ENCODE measurements at places on chromosomes 3 and 15. TPM values are rescaled to one million over a fixed set of nuclear protein-coding genes. Genes with fewer than 3 reads are reported as not detected.
A peak's percentile ranks its signal among the peaks of the same experiment; 100 is the strongest.

DNA sequence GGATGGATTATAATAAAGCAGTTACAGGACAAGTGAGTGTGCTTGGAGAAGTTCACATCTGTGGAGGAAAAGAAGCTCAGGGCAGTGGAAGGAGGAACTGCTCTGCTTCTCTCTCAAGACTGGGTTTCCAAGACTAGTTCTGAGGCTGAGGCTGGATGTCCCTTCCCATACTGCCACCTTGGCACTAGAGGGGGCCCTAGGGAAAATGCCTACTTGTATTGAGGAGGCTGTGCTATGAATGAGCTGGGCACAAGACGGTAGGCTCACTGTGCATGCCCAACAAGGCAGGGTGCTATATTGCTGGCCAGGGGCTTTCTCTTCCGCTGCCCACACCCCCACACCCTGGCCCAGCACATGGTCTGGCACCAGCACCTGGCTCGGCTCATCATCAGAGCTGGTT is 65.2 kb downstream of the SLCO2A1 start:
- no peak overlapping the region for H3K4me3 ChIP-seq
- H3K27me3 ChIP-seq = no peaks in the 10 kb centered on the region
- DNase-seq = no peak
- H3K36me3 ChIP-seq = no peaks in the 10 kb centered on the region
- H3K27ac ChIP-seq = no peak overlapping the region
- H3K4me1 ChIP-seq = peaks cover 7% of the 10 kb centered on the region

DNA sequence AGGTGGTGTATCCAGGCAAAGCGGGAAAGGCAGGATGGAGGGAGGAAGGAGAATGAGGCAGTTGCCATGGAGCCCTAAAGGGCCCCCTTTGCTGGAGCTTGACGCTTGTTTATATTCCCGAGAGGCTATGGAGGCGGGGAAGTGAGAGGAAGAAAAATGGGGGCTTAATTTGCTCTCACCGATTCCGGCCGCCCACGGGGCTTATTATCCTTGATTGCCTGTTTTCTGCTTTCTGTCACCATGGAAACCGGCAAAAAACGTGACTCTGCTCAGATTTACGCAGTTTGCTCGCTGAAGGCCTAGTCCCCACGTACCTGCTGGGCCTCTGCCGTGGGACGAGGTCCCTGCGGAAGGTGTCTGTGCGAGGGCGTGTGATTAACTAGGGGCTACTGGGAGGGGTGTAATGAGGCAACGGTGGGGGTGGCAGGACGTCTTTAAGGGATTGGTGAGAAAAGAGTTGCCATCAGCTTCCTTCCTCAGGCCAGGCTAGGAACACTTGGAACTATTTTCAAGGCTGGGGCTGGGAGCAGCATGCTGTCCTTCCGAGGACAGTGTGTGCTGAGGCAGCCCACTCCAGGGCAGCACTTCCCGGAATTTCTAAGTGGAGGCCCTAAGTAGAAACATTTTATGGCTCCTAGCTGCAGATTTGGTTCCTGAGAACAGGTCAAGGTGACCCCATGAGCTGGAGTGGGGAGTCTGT is 110.8 kb upstream of the NDN start:
- H3K4me1 ChIP-seq = no peaks in the 10 kb centered on the region
- no peaks in the 10 kb centered on the region for H3K36me3 ChIP-seq
- no peaks in the 10 kb centered on the region for H3K27me3 ChIP-seq
- no peak overlapping the region for H3K27ac ChIP-seq

GRCh38 chr15:62021991-62022600 is 38.2 kb downstream of the VPS13C start:
- H3K4me1 ChIP-seq = no peaks in the 10 kb centered on the region
- H3K36me3 ChIP-seq = peaks cover 12% of the 10 kb centered on the region
- no peak overlapping the region for H3K4me3 ChIP-seq
- DNase-seq = peak; percentile 18
- H3K27ac ChIP-seq = no peak overlapping the region

- H3K27ac ChIP-seq = no peak overlapping the region
- no peak overlapping the region for H3K4me3 ChIP-seq
- no peaks in the 10 kb centered on the region for H3K36me3 ChIP-seq
- H3K27me3 ChIP-seq = no peaks in the 10 kb centered on the region
- H3K4me1 ChIP-seq = no peaks in the 10 kb centered on the region
These were observed 181.3 kb downstream of the ECT2 start for GRCh38 chr3:172931746-172932285.

DNA sequence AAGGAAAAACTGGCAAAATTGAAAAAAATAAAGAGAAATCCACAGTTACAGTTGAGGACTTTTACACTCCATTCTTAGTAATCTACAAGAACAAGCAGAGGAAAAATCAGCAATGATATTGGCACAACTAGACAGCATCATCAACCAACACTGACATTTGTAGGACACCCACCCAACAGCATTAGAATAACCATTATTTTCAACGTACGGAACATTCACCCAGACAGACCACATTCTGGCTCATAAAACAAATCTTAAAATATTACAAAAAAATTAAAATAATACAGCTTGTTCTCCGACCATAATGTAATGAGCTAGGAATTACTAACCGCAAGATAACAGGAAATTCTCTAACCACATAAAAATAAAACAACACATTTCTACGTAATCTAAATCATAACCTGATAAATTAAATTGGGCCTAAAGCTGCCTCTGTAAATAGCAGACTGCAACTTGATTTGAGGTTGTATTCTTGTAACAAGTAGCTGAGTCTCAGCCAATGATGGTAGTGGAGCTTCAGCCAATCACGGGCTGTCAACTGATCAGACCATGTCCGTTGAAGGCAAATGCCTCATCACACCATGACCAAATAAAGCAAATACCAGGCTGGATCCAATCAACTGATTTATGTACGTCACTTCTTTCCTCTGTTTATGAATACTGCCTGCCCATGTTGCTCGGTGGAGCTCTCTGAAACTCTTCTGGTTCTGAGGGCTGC is 9.2 kb downstream of the PLSCR4 start:
- no peaks in the 10 kb centered on the region for H3K4me1 ChIP-seq
- H3K27ac ChIP-seq = no peak overlapping the region
- H3K4me3 ChIP-seq = no peak overlapping the region
- no peaks in the 10 kb centered on the region for H3K36me3 ChIP-seq
- H3K27me3 ChIP-seq = no peaks in the 10 kb centered on the region

DNA sequence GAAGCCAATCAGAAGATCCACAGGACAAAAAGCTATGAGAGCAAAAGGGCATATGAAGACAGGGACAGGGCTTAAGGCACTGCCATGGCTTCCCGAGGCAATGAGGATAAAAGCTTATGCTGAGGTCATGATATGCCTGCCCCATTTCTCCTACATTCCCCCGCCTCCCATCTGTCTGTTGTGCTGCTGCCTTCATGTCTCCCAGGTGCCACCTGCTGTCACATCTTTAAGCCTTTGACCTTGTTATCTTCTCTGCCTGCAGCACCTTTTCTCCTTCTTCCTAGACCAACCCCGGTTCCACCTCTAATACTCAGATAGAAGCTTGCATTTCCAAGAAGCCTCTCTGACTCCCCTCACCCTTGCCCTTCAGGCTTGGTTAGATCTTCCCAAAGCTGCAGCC is 213.8 kb downstream of the ARRDC4 start:
- no peak for DNase-seq
- H3K36me3 ChIP-seq = no peaks in the 10 kb centered on the region
- peaks cover 10% of the 10 kb centered on the region for H3K4me1 ChIP-seq
- H3K27me3 ChIP-seq = peaks cover 6% of the 10 kb centered on the region
- H3K27ac ChIP-seq = no peak overlapping the region
- H3K4me3 ChIP-seq = no peak overlapping the region

DNA sequence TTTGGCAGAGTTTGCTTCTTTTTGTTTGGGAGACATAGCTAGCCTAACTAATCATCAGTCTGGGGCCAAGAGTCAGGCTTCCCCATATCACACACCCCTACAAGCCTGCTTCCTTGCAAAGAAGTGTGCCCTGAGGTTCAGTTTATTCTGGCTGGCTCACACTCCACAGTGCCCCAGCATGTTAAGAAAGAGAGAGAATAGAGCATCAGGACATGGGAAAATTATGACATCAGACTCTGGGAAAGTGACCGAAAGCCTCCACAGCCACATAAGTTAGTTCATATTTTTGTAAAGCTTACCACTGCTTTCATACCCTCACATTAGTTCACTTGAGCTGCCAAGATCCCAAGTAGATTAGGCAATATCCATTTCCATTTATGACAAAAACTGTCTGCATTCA is 63.0 kb upstream of the CFAP161 start:
- no peaks in the 10 kb centered on the region for H3K36me3 ChIP-seq
- no peak for DNase-seq
- no peak overlapping the region for H3K27ac ChIP-seq
- H3K4me3 ChIP-seq = no peak overlapping the region
- H3K4me1 ChIP-seq = no peaks in the 10 kb centered on the region
- no peaks in the 10 kb centered on the region for H3K27me3 ChIP-seq

GRCh38 chr3:111601810-111602209 is 6.7 kb upstream of the ZBED2 start:
- no peaks in the 10 kb centered on the region for H3K4me1 ChIP-seq
- no peak overlapping the region for H3K27ac ChIP-seq
- no peaks in the 10 kb centered on the region for H3K36me3 ChIP-seq
- no peak overlapping the region for H3K4me3 ChIP-seq
- H3K27me3 ChIP-seq = no peaks in the 10 kb centered on the region

DNA sequence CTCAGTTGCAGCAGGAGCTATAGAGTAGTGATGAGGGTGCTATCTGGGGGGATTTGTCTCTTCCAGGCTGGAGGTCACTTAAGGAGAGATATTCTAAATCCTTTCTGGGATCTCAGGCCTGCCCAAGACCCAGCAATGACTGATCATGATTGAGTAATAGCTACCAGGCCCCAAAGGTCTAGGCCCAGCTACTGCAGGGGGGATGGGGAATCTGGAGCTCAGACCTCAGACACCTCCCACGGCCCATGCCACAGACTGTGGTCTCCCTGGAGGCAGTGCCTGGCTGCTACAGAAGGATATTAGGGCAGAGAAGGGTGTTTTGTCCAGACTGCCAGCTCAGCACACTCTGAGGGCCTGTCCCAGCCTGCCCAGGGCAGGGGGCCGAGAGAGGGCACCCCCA is 6.9 kb downstream of the SLC38A3 start:
- no peaks in the 10 kb centered on the region for H3K36me3 ChIP-seq
- no peaks in the 10 kb centered on the region for H3K4me1 ChIP-seq
- H3K27me3 ChIP-seq = peaks cover 7% of the 10 kb centered on the region
- DNase-seq = no peak
- H3K4me3 ChIP-seq = no peak overlapping the region
- H3K27ac ChIP-seq = no peak overlapping the region

DNA sequence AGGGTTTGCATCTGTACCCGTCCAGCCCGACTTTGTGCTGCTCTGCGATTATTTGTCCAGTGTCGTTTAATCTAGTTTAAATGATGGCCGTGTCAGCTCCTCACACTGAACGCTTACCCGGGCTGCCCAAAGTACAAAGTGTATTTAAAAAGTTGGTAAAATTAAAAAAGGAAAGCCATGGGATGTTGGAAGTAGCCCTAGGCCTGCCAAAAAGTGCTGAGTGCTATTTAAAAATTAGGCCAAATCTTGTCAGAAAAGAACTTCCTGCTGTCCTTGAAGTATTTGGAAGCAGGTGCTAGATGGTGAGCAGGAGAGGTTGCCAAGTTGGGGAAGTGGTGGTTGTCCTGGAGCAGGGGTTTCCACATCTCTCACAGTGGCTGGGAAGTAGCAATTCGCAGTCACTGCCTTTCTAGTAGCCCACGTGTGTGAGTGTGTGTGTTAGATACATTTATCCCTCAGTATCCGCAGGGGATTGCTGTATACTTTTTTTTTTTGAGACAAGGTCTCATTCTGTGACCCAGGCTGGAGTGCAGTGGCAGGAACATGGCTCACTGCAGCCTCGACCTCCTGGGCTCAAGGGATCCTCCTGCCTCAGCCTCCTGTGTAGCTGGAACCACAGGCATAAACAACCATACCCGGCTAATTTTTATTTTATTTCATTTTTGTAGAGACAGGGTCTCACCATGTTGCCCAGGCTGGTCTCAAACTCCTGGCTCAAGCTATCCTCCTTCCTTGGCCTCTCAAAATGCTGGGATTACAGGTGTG is 664 bp downstream of the PPCDC start:
- H3K27ac ChIP-seq = no peak overlapping the region
- no peaks in the 10 kb centered on the region for H3K36me3 ChIP-seq
- no peaks in the 10 kb centered on the region for H3K27me3 ChIP-seq
- H3K4me3 ChIP-seq = peak overlapping the region; percentile 85

DNA sequence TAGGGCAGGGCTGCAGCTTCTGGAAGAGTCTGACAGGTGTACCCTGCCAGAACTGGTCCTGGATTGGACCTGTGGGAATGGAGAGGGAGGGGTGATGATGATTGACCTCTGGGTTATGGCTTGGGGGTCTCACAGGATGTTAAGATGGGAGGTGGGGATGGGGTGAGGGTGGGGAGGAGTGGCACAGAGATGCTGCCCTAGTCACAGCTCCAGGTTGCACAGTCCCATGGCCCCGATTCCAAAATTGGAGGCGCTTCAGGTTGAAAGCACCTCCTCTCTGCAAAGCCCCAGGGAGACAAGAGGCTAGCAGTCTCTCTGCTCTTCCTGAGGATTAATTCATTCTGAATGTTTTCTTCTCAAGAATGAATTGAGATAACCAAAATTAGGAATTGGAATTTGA is 101.4 kb downstream of the FAM43A start:
- no peak overlapping the region for H3K4me3 ChIP-seq
- H3K27me3 ChIP-seq = no peaks in the 10 kb centered on the region
- H3K27ac ChIP-seq = no peak overlapping the region
- no peak for DNase-seq
- no peaks in the 10 kb centered on the region for H3K36me3 ChIP-seq

DNA sequence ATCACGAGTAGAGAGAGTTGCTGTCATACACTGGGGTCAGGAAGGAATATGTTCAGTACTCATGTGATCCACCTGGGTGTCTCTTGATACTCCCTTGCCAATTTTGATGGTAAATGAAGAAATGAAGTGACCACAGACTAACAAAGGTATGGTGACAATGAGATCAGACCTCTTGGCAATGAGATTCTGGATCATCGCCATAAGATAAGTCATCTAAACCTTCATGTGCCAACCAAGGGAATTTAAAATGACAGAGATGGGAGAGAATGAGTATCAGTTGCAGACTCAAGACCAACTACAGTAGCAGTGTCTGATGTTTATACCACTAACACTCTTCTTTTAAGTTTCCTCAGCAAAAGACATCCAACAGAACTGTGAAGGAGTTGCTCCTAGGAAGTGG is 601.0 kb downstream of the MECOM start:
- no peak overlapping the region for H3K27ac ChIP-seq
- no peaks in the 10 kb centered on the region for H3K27me3 ChIP-seq

GRCh38 chr3:169945313-169945712 is 21.3 kb upstream of the SEC62 start:
- H3K4me3 ChIP-seq = no peak overlapping the region
- no peak overlapping the region for H3K27ac ChIP-seq
- no peaks in the 10 kb centered on the region for H3K4me1 ChIP-seq
- H3K36me3 ChIP-seq = no peaks in the 10 kb centered on the region
- no peaks in the 10 kb centered on the region for H3K27me3 ChIP-seq

GRCh38 chr3:52099001-52099401 is 42.6 kb upstream of the DUSP7 start:
- peaks cover 8% of the 10 kb centered on the region for H3K36me3 ChIP-seq
- no peaks in the 10 kb centered on the region for H3K27me3 ChIP-seq
- H3K27ac ChIP-seq = no peak overlapping the region
- DNase-seq = no peak

CD200R1 gene
- total RNA-seq = not detected

SH2D7 gene
- total RNA-seq = not detected

SERP1 gene
- 120 TPM for total RNA-seq

SPCS1 gene
- total RNA-seq = 162 TPM

CELF6 gene
- 0.19 TPM for total RNA-seq

All from neural progenitor cell (in vitro differentiated cells).